ENCODE measurements at places on chromosomes 13 and 19. TPM values are rescaled to one million over a fixed set of nuclear protein-coding genes. Genes with fewer than 3 reads are reported as not detected.

The SIGLEC10 gene
- total RNA-seq, result 0.48 TPM

The KCNJ14 gene
- total RNA-seq, result 0.86 TPM

The PAN3 gene
- 27.3 TPM for total RNA-seq

The BCAM gene
- total RNA-seq, result not detected

The YIF1B gene
- 76.3 TPM for total RNA-seq

The FXYD5 gene
- total RNA-seq, result 261 TPM

DNA sequence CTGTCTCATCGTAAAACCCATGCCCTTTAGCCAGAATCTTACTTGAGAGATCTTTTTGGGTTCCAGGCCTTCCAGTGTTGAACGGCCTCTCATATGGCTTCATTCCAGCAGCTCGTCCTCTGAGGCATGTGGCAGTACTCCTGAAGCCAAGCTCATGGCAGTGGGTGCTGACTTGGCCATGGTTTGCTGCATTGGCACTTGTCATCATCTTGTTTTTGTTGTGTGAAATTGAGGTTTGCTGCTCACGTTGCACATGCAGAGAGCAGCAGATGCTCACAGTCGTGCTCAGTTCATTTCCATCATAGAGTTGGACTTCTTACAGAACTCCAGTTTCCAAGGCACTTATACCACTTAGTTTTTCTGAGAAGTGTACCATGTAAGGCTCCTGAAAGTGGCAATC lies 14.9 kb downstream of the TEX29 start:
- peaks cover 5% of the 10 kb centered on the region for H3K36me3 ChIP-seq
- no peaks in the 10 kb centered on the region for H3K27me3 ChIP-seq
- no peak overlapping the region for H3K4me3 ChIP-seq
- H3K4me1 ChIP-seq, result peaks cover 4% of the 10 kb centered on the region
- H3K27ac ChIP-seq, result no peak overlapping the region

- no peak for DNase-seq
- no peaks in the 10 kb centered on the region for H3K27me3 ChIP-seq
- H3K4me3 ChIP-seq, result no peak overlapping the region
- no peaks in the 10 kb centered on the region for H3K4me1 ChIP-seq
- no peak overlapping the region for H3K27ac ChIP-seq
- H3K36me3 ChIP-seq, result peaks cover 1% of the 10 kb centered on the region
These were observed 1820.8 kb downstream of the UQCRFS1 start for GRCh38 chr19:27392027-27392632.

DNA sequence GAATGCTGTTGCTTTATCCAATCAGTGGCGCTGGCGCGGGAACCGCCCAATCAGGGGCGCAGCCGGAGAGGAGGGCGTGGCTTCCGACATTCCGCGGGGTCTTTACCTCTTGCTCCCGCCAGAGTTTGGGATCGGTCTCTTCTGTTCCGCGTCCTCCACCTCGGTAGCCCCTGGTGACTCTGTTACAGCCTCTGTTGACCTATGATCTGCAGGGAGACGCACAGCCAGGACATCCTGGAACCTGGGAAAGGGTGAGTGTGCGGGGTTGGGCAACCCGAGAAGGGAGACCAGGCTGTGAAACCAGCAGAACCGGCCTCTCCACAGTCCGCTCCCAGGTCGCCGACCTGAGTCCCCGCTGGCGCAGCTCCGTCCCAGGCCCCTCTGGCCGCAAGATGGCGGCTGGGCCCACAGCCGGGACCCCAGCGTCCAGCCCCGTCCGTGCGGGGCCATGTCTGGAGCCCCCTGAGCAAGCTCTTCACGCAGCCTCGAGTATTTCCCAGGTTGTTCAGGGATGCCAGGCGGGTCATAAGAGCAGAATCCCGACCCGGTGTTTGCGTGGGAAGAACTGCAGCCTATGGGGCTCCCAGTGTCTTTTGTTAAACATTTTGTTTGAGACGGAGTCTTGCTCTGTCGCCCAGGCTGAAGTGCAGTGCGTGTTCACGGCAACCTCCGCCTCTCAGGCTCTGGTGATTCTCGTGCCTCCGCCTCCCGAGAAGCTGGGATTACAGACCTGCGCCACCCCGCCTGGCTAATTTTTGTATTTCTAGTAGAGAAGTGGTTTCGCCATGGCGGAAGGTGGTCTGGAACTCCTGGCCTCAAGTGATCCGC lies 4.4 kb upstream of the ZNF681 start:
- no peaks in the 10 kb centered on the region for H3K27me3 ChIP-seq
- peak; percentile 90 for DNase-seq
- peaks cover 9% of the 10 kb centered on the region for H3K36me3 ChIP-seq
- H3K27ac ChIP-seq, result peak overlapping the region; percentile 86

DNA sequence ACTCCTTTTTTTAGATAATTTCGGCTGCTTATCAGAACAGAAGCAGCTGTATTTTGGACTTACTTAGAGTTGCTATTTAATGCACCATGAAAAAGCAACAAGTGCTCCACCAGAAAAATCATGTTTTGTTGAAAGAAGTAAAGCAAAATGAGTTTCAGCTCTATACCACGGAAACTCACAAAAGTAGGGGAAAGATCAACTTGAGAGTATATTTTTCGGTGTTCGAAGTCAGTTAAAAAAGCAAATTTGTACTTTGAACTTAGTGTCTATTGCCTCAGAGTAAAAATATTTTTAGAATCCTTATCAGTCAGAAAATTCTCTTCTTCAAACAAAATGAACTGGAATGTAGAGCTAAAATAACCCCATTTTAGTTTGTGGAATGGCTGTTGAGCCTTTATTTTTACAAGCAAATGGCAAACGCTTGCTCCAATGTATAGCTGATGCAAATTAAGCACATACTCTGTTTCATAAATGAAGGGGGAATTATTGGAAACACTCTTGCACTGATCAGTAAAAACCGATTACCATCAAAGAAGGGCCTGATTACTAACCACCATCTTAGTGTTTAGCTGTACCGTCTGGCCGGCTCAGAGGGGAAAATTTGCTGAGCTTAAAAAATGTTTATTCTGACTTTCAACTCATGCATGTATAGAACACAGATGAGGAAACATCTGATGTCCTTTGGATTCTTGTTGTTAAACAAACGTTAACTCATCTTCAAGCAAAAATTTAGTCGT lies 540.7 kb downstream of the GPC6 start:
- H3K27ac ChIP-seq, result no peak overlapping the region
- no peak for DNase-seq
- H3K4me1 ChIP-seq, result no peaks in the 10 kb centered on the region
- peaks cover 1% of the 10 kb centered on the region for H3K27me3 ChIP-seq
- no peaks in the 10 kb centered on the region for H3K36me3 ChIP-seq

DNA sequence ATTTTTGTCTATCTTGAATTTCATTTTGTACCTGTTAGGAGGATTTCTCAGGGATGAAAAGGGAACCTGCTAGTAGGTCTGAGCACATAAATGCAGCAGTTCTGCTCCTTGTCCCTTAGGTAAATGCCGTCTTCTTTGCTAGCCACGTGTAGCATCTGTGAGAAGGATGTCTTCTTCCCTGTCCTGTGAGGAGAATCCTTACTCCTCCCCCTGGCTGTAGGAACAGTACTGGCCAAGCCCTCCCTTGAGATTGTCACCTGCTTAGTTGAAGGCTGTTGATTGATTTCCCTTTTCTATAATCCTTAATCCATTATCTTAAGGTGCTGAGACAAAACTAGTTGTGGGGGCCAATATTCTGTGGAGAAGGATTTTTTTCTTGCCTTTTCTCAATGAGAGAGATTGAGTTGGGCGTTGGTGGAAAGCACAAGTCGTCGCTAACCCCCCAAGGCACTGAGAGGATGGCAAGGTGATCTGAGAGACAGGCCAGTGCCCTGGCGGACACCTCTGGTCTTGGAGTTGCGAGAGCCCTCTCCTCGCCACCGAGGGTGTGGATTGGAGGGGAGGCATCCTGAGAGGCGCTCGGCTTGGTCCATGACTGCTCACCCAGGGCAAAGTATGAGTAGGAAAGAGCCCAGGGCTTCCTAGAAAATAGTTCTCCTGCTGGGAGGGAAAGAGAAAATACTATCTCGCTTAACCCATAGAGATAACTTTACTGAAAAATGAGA lies 216.7 kb downstream of the ATP8A2 start:
- no peak overlapping the region for H3K4me3 ChIP-seq
- no peak for DNase-seq
- peaks cover 14% of the 10 kb centered on the region for H3K27me3 ChIP-seq
- H3K4me1 ChIP-seq, result no peaks in the 10 kb centered on the region

GRCh38 chr13:41458761-41459431 lies 1.5 kb downstream of the RGCC start:
- no peaks in the 10 kb centered on the region for H3K27me3 ChIP-seq
- H3K4me3 ChIP-seq, result peak overlapping the region; percentile 82
- H3K36me3 ChIP-seq, result peaks cover 47% of the 10 kb centered on the region
- peaks cover 47% of the 10 kb centered on the region for H3K4me1 ChIP-seq
- DNase-seq, result peak; percentile 84

- H3K4me1 ChIP-seq, result peaks cover 2% of the 10 kb centered on the region
- H3K36me3 ChIP-seq, result peaks cover 23% of the 10 kb centered on the region
- H3K4me3 ChIP-seq, result no peak overlapping the region
- H3K27ac ChIP-seq, result no peak overlapping the region
These were observed 45.9 kb upstream of the TFDP1 start for GRCh38 chr13:113538689-113539058.

- no peak for DNase-seq
- no peak overlapping the region for H3K4me3 ChIP-seq
These were observed 12.3 kb downstream of the TPT1 start for GRCh38 chr13:45328661-45329111.

- no peak within 1 kb of the TSS for H3K4me3 ChIP-seq
- H3K36me3 ChIP-seq, result no peaks in the 10 kb centered on the region
- peaks cover 6% of the 10 kb centered on the region for H3K4me1 ChIP-seq
- DNase-seq, result no peak
These were observed at the start of gene OR10H1 for GRCh38 chr19:15815306-15815705. Gene OR10H1, minus strand, starts transcription at chr19:15815664. Its CDS starts 7,627 bp downstream, at chr19:15808037.

DNA sequence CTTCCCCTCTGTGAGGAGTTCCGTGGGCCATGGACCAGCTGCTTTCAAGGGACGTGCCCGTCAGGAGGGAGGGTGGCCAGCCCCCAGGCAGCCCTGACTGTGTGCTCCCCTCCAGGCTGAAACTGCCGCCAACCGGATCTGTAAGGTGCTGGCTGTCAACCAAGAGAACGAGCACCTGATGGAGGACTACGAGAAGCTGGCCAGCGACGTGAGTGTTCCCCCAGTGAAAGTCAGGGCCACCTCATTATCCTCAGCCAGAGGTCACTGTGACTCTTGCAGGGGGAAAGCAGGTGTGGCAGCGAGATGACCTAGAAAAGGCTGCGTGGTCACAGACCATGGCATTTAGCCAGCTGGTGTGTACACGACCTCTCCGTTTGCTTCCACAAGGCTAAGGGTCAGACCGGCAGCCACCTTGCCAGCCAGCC lies 29.9 kb downstream of the CAPN12 start:
- no peaks in the 10 kb centered on the region for H3K4me1 ChIP-seq
- peaks cover 9% of the 10 kb centered on the region for H3K36me3 ChIP-seq
- no peak overlapping the region for H3K27ac ChIP-seq
- no peaks in the 10 kb centered on the region for H3K27me3 ChIP-seq
- H3K4me3 ChIP-seq, result no peak overlapping the region
- DNase-seq, result no peak

- H3K27ac ChIP-seq, result no peak overlapping the region
- no peak overlapping the region for H3K4me3 ChIP-seq
- H3K4me1 ChIP-seq, result peaks cover 6% of the 10 kb centered on the region
These were observed 4.2 kb downstream of the C5AR1 start for GRCh38 chr19:47313754-47314295.

DNA sequence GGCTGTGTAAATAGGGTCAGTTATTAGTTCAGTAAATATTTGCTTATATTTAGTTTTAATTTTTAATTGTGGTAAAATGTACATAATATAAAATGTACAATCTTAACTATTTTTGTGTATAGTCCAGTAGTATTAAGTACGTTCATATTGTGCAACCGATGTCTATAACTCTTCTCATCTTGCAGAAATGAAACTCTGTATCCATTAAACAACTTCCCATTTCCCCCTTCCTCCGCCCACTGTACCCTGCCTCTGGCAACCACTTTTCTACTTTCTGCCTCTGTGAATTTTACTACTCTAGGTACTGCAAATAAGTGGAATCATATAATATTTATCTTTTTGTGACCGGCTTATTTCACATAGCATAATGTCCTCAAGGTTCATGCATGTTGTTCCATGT lies 24.4 kb downstream of the UBAC2 start:
- peaks cover 94% of the 10 kb centered on the region for H3K4me1 ChIP-seq
- no peak for DNase-seq
- H3K4me3 ChIP-seq, result no peak overlapping the region
- H3K27ac ChIP-seq, result no peak overlapping the region
- peaks cover 41% of the 10 kb centered on the region for H3K36me3 ChIP-seq

DNA sequence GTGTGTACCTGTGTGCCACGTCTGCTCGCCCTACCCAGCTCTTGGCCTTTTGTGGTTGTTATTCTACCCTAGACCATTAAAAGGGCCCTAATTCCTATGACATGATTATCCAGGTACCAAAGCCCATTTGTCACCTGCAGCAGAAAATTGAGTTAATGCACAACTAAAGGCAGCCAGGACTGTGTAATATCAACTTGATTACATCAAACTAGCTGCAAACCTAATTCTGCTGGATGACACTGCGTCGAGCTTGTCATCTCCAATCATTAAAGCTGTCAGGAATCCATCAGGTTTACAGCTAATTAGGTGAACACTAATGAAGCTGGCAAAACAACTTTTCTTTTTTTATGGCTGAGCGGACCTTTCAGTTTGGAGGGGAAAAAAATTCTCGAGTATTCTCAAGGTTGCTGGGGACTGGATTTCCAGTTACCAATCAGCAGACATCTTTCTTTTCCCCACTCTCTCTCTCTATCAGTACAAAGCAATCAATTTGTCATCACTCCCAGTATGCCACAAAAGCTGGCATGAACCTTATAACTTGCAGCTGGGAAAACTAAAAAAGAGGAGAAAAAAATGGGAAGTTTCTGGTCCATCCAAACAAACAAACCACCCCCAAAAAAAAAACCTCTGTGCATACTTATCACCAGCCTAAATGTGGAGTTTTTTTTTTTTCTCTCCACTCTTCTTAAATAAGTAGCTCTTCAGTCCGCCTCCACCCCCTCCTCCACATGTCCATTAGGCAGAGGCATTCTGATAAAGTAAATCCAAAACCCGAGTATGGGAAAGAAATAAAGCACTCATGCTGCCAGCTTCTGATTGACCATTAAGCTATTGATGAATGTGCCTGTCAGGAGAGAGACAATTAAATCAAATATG lies 2.8 kb downstream of the TSHZ3 start:
- H3K4me1 ChIP-seq, result peaks cover 12% of the 10 kb centered on the region
- DNase-seq, result no peak
- H3K27ac ChIP-seq, result no peak overlapping the region
- H3K36me3 ChIP-seq, result no peaks in the 10 kb centered on the region

DNA sequence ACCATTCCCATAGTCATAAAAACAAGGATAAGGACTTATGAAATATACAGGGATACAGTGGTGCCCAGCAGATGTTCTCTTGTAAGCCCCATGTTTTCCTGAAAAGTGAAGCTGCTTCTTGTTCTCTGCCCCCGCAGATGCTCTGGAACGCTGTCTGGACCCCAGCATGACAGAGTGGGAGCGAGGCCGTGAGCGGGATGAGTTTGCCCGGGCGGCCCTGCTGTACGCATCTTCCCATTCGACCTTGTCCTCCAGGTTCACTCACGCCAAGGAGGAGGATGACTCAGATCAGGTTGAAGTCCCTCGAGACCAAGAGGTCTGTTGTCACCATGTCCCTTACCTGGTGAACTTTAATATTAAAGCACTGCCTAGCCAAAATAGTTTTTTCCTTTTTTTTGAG lies 20.3 kb upstream of the WDR88 start:
- H3K27ac ChIP-seq, result no peak overlapping the region
- H3K4me1 ChIP-seq, result no peaks in the 10 kb centered on the region
- no peak overlapping the region for H3K4me3 ChIP-seq
- DNase-seq, result no peak

All from activated CD4-positive, alpha-beta T cell treated with anti-CD3 and anti-CD28 coated beads for 36 hours (primary cell).